NCI-H524 treated with DMSO at 0.1 percent for 48 hours (cell line): ENCODE measurements at places on chromosomes 11 and 22.

DNA sequence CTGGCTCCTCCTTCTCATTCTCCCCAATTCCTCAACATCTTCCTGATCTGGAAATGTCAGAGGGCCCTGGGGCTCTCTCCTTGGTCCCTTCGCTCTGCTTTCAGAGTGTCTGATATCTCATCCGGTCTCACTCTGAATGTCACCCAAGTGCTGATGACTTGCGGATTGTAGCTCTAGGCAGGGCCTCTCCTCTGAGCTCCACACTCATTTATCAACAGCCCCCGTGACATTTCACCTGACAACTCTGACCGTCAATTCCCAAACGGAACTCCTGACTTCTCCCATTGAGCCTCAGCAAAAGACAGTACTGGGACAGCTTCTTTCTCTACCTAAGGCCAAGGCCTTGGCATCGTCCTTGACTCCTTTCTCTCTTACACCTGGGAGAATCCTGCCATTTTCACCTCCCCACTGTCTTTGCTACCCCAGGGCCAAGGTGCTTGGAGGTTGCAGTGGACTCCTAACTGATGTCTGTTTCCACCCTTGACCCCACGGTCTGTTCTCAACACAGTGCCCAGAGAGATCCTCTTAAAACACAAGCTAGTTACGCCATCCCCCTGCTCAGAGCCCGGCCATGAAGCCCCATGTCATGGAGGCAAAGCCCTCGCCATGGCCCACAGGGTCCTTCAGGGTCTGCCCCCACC is 57.5 kb upstream of the THY1 start:
- no peak for DNase-seq

DNA sequence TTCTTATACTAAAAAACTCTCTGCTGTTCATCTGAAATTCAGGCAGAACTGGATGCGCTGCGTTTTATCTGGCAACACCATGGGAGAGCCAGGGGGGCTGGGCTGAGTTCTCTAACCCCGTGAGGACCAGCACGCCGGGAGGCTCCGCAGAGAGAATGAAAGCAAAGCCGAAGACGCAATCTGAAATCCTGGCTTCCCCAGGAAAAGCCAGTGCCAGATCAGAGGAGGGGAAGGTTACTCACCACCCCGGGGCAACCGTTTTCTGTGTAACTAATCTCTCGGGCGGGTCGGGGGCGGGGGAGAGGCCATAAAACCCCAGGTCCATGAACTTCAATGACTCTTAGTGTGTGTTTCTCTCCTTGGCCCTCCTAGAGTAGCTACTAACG is 99.4 kb downstream of the SHANK2 start:
- no peak for DNase-seq

GRCh38 chr11:125308246-125308645 is 143.7 kb downstream of the PKNOX2 start:
- DNase-seq: no peak

GRCh38 chr11:116689413-116690127 is 83.2 kb downstream of the BUD13 start:
- no peak for DNase-seq

- DNase-seq: peak; percentile 10
Measured at GRCh38 chr11:126607374-126607773, 251.9 kb downstream of the ST3GAL4 start.

DNA sequence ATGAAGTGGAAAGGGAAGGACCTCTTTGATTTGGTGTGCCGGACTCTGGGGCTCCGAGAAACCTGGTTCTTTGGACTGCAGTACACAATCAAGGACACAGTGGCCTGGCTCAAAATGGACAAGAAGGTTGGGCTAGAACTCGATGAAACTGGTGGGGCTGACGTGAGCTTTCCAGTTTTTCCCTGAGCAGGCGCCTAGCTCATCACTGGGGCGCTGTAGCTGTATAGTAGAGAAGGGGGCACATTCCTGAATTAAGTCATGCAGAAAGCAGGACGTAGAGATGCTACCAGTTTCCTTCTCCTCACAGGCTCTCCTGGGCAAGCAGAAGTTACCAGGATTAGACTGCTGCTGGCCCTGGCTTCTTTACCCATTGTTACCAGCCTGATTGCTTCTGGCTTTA is 33.3 kb downstream of the NF2 start:
- DNase-seq: no peak

- DNase-seq: no peak
Measured at GRCh38 chr11:69333879-69334278, 39.9 kb downstream of the MYEOV start.

DNA sequence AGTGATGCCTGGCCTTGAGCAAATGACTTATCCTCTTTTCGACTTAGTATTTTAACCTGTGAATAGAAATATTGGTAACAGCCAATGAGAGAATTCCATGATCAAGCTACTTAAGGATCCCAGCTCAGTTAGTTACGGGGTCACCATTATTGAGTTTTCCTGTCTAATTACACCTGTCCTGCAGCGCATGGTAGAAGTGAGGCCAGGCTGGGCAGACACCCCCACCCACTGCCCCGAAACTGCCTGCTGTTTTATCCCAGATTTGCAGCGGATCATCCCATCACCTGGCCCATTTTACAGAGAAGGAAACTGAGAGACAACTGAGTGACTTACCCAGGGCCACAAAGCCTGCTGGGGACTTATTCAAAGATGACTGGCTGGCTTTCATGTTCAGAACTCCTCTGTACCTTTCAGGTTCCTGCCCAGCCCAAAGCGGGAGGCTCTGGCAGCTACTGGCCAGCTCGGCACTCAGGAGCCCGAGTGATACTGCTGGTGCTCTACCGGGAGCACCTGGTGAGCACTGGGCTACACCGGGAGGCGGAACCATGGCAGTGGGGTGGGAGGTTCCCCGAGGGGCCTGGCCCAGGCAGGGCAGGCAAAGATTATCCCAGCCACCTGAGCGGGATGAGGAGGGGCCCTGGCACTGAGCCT is 1.4 kb downstream of the MUS81 start:
- DNase-seq: no peak

DNA sequence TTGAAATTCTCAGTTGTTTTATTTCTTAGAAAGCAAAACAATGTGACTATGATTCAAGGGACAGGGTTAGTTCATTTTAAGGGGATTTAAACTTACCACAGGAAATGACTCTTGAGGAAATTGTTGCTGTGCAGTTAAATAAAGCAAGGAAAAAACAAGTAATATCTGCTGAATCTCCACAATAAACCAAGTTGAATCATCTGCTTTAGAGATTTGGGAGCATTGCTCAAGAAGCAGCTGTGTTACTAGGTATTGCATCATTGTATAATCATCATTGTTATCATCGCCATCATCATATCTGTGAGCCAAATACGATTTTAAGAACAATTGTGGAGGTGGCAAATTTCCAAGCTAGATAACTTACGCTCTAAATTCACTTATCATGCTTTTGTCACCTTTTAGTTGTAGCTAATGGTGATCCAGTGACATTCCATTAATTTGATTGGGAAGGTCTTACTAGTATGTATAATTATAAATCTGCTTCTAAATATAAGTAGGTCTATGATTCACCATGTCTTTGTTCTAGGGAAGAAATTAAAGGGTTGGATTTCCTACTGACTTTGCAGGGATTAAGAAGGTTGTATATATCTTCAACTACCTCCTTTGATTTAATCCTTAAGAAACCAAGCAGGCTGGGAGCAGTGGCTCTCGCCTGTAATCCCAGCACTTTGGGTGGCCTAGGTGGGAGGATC is 19.9 kb downstream of the MMP10 start:
- DNase-seq: no peak
